Osteocyte (in vitro differentiated cells): ENCODE measurements at places on chromosomes 1 and 21. TPM values are rescaled to one million over a fixed set of nuclear protein-coding genes. Genes with fewer than 3 reads are reported as not detected.

DNA sequence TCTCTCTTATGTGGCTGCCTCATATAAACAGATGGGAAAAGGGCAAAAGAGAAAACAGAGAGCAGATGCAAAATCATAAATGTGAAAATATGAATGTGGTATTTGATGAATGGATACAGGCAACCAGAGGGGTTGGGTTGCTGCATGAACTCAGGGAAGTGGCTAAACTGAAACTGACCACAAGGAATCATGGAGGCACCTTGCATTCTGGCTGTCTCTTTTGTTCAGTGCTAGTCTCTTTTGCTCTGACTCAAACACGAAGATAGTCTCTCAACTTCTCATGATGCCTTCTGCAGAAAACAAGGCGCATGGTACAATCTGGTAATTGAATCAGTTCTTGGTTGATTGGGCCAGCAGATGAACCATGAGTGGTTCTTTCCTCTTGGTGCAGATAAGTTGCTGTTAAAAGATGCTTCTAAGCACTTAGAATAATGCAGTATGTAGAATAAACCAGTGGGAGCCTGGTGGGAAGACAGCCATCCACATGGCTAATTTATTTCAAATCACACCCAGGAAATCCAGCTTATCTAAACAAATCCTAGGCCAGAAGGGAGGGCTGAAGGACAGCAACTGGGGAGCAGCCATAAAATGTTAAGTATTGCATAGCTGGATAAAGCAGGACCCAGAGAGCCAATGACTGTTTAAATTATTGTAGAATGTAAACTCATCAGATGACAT lies 64.2 kb downstream of the HLX start:
- no peak overlapping the region for H3K27ac ChIP-seq
- H3K27me3 ChIP-seq, result no peaks in the 10 kb centered on the region
- H3K4me3 ChIP-seq, result no peak overlapping the region
- no peaks in the 10 kb centered on the region for H3K4me1 ChIP-seq

- no peak overlapping the region for H3K27ac ChIP-seq
- H3K4me3 ChIP-seq, result no peak overlapping the region
- DNase-seq, result no peak
- peaks cover 2% of the 10 kb centered on the region for H3K27me3 ChIP-seq
- H3K4me1 ChIP-seq, result no peaks in the 10 kb centered on the region
Observed at GRCh38 chr1:14585728-14586127, 12.8 kb upstream of the KAZN start.

The RASSF5 gene
- total RNA-seq, result 0.34 TPM in 1 of 2 replicates, not detected in the other

GRCh38 chr1:9451081-9451480 lies 88.2 kb upstream of the SLC25A33 start:
- H3K27me3 ChIP-seq, result no peaks in the 10 kb centered on the region
- no peak for DNase-seq
- no peak overlapping the region for H3K4me3 ChIP-seq
- peak overlapping the region; percentile 23 for H3K27ac ChIP-seq

GRCh38 chr1:110341872-110342331 lies 2.7 kb downstream of the RBM15 start:
- no peaks in the 10 kb centered on the region for H3K27me3 ChIP-seq
- H3K4me3 ChIP-seq, result peak overlapping the region; percentile 64
- H3K27ac ChIP-seq, result peak overlapping the region; percentile 36
- no peak for DNase-seq
- H3K4me1 ChIP-seq, result peaks cover 71% of the 10 kb centered on the region

GRCh38 chr21:31967334-31967733 lies 94.5 kb downstream of the HUNK start:
- no peaks in the 10 kb centered on the region for H3K27me3 ChIP-seq
- DNase-seq, result no peak
- H3K4me1 ChIP-seq, result no peaks in the 10 kb centered on the region
- no peak overlapping the region for H3K27ac ChIP-seq
- no peaks in the 10 kb centered on the region for H3K36me3 ChIP-seq

GRCh38 chr1:17494114-17494729 lies 45.3 kb upstream of the ARHGEF10L start:
- no peak overlapping the region for H3K27ac ChIP-seq
- H3K4me3 ChIP-seq, result no peak overlapping the region
- no peaks in the 10 kb centered on the region for H3K36me3 ChIP-seq
- peak; percentile 87 for DNase-seq
- H3K27me3 ChIP-seq, result peaks cover 23% of the 10 kb centered on the region

The MCOLN2 gene
- total RNA-seq, result not detected in 2 replicates

The HCRTR1 gene
- 0.50 and 0.73 TPM in 2 replicates for total RNA-seq

DNA sequence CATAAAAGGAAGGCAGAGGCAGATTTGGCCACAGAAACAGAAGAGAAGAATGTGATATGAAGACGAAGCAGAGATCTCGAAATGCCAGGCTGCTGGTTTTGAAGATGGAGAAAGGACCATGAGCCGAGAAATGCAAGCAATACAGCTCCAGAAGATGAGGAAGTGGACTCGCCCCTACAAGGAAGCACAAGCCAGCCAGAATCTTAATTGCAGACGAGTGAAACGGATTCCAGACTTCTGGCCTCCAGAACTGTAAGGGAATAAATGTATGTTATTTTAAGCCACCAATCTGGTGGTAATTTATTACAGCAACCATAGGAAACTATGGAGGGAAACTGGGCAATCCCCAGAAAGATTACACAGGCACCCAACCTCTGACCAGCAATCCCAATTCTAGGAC lies 24.1 kb downstream of the TARBP1 start:
- H3K4me3 ChIP-seq, result no peak overlapping the region
- H3K27me3 ChIP-seq, result no peaks in the 10 kb centered on the region
- H3K27ac ChIP-seq, result no peak overlapping the region

DNA sequence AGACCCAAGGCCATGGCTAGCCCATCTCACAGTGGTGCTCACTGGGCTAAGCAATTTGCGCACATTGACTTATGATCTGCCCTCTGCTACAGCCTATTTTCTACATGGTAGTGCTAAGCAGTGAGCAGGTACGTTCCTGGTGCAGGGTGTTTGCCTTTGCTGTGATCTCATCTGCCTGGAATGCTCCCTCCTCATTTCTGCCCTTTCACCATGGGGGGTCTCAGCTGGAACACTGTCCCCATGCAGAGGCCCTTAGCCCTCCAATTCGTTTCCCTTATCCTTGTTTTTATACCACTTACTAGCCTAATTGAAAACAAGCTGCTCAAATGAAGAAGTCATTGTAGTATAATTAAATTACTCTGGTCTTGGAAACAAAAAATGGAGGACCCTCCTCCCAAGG lies 2.0 kb upstream of the B3GALT5 start:
- no peak overlapping the region for H3K4me3 ChIP-seq
- no peaks in the 10 kb centered on the region for H3K36me3 ChIP-seq
- H3K27me3 ChIP-seq, result peaks cover 40% of the 10 kb centered on the region
- DNase-seq, result no peak
- H3K27ac ChIP-seq, result no peak overlapping the region

The PRRX1 gene
- 358 and 376 TPM in 2 replicates for total RNA-seq

The GABRD gene
- not detected in 2 replicates for total RNA-seq

- DNase-seq, result no peak
- H3K27ac ChIP-seq, result no peak overlapping the region
- no peaks in the 10 kb centered on the region for H3K27me3 ChIP-seq
- no peak overlapping the region for H3K4me3 ChIP-seq
Observed at GRCh38 chr1:24412408-24412807, 1.2 kb downstream of the STPG1 start.

The SV2A gene
- 16.7 and 16.9 TPM in 2 replicates for total RNA-seq

DNA sequence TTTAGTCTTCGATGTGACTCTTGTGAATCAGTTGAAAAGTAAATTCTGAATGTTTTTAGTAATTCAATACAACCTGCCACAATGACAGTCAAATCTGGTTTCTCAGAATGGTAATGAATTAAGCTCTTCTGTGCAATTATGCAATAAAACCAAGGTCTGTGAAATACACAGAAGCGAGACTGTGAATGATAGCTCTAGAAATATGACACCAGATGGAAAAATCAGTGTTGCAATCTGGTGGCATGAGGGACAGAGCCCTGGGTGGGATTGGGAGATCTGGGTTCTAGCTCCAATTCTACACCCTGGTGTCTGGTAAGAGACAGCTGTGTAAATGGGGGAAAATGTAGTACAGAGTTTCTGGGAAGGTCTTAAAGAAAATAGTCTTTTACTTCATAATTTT lies 586.4 kb upstream of the ZRANB2 start:
- no peak overlapping the region for H3K4me3 ChIP-seq
- no peaks in the 10 kb centered on the region for H3K27me3 ChIP-seq
- peak overlapping the region; percentile 78 for H3K27ac ChIP-seq
- no peak for DNase-seq
- H3K36me3 ChIP-seq, result no peaks in the 10 kb centered on the region

The ASAP3 gene
- total RNA-seq, result 24.9 and 31.1 TPM in 2 replicates

The MATN1 gene
- total RNA-seq, result 0.39 and 0.99 TPM in 2 replicates

The RNF187 gene
- 156 and 168 TPM in 2 replicates for total RNA-seq
